Activated T-cell treated with anti-CD3 and anti-CD28 coated beads, Interleukin-2, amount 50 U/mL, for 1 hour (primary cell): ENCODE measurements at places on chromosomes 12 and 14.

- no peak for DNase-seq
Measured at GRCh38 chr14:32022525-32022924, 54.6 kb upstream of the ARHGAP5 start.

DNA sequence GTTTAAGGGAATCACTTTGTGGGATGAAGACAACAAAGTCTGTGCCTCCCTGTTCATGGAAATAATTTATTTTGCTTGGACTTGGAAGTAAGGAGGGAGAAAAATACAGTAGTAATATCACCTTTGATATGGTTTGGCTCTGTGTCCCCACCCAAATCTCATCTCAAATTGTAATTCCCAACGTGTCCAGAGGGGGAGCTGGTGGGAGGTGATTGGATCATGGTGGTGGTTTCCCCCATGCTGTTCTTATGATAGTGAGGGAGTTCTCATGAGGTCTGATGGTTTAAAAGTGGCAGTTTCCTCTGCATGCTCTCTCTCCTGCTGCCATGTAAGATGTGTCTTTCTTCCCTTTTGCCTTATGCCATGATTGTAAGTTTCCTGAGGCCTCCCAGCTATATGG, 460.7 kb downstream of the NOVA1 start:
- no peak for DNase-seq

DNA sequence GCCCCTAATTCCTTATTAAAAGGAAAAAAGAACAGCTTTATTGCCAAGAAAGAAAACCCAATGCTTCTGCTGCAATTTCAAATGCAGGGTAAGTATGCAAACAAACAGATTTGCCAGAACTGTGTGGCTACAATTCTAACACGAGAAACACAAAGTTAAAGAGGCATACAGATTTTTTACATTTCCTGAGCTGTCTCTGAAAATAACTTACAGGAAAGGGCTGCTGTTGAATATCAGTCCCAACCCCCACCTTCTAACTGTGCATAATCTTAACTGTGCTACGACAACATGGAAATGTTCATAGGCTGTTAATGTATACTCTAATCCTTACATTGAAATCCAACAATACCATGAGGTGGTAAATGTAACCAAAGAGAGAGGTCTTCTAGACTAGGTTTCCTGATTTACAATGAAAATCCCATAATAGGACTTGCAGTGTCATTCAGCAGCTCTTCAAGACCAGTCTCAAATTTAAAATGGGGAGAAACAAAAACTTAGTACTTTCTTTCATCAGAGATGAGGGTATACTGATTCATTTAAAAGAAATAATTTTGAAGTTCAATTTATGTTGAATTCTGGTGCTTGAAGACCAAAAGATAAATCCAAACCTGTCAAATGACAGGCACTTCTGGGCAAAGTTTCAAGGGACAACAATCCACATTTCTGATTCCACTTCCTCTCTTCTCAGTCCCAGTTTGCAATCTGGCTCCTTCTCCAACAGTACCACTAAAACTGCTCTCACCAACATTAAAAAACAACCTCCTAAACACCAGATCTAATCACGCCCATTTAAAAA, 14.4 kb downstream of the FGD6 start:
- no peak for DNase-seq

DNA sequence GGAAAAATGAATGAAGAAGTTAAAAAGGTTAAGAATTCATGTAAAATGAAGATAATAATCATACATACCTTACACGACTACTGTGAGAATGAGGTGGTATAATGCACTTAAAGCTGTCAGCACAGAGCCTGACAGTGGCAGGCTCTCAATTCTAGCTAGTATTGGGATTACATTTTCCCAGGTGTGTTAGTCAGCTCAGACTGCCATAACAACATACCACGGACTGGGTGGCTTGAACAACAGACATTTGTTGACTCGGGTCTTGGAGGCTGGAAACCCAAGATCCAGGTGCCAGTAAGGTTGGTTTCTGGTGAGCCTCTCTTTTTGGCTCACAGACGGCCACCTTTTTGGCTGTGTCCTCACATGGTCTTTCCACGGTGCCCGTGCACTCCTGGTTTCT, 167.8 kb downstream of the CHST11 start:
- no peak for DNase-seq

DNA sequence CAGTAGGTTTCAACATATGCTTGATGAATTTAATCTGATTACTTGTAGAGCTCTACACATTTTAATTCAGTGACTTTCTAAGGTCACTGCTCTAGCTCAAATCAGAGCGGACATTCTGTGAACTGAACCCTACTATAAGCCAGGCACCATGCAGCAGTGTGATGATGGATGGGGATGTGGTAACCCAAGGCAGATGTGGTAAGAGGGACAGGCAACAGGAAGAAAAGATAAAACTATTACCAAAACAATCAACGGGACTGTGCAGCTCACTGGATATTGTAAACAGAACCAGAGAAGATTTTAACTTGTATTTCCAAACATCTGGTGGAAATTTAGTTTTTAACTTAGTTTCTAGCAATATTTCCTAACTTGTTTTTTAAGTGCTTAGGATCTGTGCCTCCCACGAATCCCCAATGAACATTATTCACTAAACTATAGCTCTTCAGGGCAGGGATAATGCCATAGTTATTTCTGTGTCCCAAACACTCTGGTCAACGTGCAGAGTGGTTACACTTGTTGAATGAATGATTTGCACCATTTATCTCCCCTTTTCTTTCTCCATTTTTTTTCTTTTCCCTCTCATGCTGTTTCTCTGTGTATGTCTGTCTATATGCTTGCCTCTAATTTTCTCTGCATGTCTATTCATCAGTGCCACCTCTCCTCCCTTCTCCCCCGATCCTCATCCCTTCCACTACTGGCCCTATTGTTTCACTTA, 3.0 kb downstream of the ERO1A start:
- no peak for DNase-seq

DNA sequence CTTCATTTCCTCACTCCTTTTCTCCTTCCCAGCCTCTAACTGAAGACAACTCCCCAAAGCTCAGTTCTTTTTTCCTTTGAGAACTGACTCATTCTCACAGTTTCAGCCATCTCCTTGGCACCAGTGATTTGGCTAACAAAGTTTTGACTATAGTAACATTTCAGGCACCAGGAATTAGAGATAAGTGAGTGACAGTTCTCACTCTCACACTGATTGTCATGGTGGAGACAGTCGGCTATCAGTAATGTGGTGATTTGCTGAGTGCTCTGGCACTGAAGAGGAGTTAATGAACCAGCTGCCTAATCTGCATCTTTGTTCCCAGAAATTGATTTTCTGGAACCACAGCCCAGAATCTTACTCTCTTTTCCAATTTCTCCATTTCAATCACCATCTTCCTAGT, 29.5 kb downstream of the HELB start:
- DNase-seq: no peak

DNA sequence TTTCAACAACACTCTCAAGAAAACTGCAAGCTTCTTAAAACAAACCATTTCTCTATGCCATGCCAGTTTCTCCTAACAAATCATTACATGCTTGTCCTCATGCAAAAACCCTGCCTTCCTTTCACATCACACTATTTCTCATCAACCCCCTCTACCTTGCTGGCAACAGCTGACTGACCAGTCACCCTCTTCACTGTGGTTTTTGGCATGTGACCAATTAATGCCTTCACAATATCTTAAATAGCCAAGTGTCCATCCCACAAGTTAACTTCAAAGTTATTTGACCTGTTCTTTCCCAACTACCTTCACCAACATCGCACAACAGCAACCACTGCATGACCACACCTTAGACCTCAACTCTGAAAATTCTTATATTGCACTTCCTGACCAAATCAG, 159.6 kb downstream of the CEP128 start:
- no peak for DNase-seq

DNA sequence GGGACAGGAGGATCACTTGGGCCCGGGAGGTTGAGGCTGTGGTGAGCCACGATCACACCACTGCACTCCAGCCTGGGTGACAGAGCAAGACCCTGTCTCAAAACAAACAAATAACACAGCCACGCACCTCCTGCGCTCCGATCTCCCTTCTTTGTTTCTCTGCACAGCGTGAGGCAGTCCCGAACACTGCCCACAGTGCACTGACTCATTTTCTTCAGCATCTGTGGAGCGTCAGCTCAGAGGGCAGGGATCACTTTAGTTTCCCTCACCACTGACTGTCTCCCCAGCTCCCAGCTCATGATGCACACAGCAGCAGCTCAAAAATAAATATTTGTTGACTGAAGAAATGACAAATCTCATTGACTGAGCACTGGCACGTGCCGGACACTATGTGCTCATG, 883 bp upstream of the MYL2 start:
- no peak for DNase-seq

GRCh38 chr12:95582230-95583058, 31.2 kb upstream of the USP44 start:
- DNase-seq: no peak

DNA sequence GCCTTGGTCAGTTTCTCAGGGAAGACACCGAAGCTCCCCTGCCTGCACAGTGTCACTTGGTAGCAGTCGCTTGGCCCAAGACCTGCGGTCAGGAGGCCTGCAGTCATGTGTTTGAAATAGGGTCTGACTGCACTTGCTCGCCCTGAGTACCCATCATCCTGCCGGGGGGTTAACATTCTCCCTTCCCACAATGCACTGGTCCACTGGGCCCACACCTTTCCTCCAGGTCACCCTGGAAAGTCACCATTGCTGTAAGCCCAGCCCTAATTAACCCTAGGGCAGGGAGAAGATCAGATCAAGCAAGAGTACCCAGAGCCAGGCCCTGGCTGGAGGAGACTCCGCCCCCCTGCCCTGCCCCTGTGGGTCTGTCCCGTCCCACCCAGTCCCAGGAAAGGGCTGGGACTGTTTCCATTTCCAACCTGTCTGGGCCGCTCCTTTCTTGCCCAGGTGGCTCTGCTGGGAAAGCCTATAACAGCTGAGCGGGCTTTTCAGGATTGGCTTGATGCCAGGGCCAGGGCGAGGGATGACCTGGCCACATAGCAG, 87.1 kb downstream of the ZFP36L1 start:
- no peak for DNase-seq

DNA sequence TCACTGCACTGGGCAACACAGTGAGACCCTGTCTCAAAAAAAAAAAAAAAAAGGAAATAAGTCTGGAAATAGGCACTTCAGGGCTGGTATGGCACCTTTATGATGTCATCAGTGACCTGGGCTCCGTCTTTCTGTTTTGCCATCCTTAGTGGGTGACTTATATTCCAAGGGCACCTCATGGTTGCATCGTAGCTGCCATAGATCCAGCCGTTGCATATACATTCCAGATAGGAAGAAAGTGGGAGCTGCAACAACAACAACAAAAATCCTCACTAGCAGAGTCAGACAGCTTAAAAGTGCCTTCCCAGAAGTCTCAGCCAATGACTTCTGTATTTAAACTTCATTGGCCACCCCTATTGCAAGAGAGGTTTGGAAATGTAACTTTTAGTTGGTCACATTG, 26.4 kb downstream of the MYL2 start:
- no peak for DNase-seq

DNA sequence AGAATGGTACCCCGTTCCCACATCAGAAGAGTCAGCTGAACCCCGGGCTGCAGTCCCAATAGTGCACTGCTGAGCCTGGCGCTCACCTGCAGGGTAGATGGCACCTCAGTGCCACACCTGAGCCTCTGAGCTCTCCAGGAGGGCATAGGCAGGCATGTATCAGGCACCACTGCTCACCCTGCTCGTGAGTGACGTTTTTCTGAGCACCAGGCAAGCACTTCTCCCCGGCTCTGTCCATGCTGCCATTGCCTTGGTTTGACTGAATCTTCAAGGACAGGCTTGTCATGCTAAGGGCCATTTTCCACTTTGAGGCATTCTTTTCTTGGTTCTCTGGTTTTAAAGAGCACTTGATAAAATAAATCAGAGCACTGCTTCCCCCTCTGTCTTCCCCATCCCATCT, 161.6 kb upstream of the PRMT8 start:
- no peak for DNase-seq

- DNase-seq: no peak
Measured at GRCh38 chr12:54997929-54998522, 13.5 kb upstream of the TESPA1 start.

DNA sequence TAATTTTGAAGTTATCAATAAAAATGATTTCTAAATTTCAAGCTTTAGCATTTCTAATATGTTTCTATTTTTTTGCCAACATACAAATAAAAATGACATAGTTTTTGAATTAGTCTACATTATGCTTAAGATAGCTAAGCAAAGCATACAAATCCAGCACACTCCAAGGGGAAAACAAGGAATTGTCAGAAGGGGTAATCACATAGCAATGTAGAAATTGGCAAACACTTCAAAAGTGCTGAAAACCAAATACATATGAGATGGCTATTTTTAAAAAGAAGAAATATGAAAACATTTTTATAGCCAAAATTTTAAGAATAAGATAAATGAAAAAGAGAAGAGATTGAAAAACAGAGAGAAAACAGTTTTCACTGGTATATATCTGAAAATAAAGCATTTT, 308.0 kb downstream of the SLC6A15 start:
- no peak for DNase-seq
